ENCODE measurements at places on chromosomes 5 and 9.

DNA sequence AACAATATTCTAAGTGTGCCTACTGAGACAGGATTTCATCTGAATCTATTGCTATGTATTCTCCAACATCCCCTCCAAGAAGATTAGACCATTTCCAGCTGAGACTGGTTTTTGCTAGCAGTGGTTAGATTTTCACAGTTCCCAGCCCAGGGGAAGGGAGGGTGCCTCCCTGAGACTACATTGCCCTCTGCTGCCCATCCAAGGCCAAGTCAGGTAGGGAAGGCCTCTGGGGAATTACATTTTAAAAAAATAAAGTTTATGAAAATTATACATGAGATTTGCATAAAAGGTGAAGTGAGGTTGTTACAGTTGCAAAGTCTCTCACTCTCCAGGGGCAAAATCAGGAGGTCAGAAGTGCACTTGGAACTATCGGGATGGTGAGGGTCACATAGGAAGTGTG lies 28.0 kb upstream of the SYK start:
- no peak for DNase-seq

DNA sequence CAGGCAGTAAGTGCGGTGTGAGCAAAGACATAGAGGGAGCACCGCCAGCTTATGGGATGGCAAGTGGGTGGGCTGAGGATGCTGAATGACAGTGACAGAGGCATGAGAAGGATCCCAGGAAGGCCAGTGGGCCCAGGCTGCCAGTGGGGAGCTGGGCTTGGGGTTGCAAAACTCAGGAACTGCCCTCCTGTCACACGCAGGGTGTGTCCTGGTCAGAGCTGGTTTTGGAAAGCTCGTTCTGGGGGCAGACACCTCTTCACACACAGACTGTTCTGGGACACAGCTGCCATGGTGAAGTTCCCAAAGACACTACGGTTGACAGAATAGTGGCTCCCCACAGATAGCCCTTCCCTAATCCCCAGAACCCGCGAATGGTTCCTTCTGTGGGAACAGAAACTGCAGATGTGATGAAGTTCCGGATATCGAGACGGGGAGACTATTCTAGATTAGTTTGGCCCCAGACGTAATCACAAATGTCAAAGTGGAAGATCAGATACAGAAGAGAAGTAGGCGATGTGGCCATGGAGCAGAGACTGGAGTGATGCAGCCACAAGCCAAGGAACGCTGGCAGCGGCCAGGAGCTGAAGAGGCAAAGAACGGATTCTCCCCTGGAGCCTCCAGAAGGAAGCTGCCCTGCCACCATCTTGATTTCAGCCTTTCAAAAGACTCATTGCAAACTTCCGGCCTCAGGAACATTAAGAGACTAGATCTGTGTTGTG lies 159.0 kb downstream of the COL23A1 start:
- DNase-seq = no peak

GRCh38 chr5:142981886-142982820 lies 212.0 kb downstream of the ARHGAP26 start:
- no peak for DNase-seq

- no peak for DNase-seq
Measured at GRCh38 chr5:82072138-82072537, 100.3 kb downstream of the ATG10 start.

DNA sequence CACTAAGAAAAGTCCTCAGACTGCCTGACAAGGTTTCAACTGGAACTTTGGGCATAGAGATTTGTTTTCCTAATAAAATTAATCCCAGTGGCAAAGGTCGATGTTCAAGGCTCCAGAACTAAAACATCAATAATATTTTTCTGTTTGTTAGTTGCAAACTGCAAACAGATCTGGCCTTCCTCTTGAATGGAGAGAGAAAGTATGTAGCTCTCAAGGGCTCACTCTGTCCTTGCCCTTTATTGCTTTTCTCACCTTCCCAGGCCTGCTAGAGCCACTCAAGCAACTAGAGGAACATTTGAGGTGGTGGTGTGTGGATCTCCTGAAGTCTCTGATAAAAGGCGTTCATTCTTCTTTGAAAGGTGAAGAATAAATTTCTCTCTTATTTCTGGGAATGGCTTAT lies 16.6 kb downstream of the ALDH1A1 start:
- DNase-seq = no peak

GRCh38 chr9:125579030-125579932 lies 127.7 kb downstream of the MAPKAP1 start:
- no peak for DNase-seq

DNA sequence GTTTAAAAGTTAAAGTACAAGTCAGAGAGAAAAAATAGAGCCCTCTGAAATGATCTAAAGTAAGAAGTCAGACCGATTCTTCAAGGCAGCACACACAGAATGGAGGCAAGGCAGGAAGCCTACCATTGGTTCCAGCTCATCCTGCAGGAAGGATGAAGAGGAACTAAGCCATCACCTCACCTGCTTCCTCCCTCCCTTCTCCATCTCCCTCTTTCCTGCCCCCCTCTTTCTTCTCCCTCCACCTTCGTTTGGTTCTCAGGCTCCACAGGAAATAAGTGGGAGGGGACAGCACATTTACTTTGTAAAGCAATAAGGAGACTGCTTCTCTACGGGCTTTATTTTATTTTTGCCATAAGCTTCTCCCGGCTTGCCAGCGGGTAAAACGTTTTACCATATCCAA lies 213.4 kb downstream of the TRIM32 start:
- no peak for DNase-seq

- DNase-seq = no peak
Measured at GRCh38 chr5:173967241-173967640, 21.7 kb upstream of the C5orf47 start.

DNA sequence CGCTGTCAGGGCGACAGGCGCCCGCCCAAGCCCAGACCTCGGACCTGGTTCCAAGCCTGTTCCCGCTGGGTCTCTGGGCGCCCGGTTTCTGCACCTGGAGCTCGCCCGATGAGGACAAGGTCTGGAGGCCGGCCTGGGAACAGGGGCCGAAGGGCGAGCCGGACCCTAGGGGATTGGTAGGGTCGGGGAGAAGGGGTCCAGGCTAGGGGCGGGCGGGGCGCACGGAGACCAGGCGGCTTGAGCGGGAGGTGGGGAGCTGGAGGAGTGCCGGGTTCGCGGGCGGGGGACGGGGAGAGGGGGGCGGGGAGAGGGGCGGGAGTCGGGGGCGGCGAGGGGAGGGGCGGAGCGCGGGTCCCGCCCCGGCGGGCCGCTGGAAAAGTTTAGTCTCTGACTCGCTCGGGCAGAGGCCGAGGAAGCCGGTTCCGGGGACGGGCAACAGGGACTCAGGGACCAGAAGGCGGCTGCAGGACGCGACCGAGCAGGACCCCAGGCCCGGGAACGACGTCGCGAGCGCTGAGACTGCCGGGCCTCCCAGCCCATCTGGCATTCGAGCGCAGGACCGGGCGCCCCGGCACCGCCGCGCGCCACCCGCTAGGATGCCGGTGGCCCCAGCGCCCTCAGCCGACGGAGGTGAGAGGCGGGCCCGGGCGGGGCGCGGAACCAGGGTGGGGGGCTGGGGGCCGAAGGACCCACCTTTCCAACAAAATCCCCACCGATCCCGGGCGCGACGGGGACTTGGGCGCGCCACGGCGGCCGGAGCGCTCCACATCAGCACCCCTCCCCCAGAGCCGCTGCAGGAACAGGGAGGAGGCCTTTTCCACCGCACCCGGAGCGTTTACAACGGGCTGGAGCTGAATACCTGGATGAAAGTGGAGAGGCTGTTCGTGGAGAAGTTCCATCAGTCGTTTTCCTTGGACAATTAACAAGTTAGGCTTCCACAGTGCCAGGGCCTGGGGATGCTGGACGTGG lies at the start of gene S1PR3:
TSS of gene S1PR3 (plus strand) at position 403 of the 969 bp plus-strand sequence. CDS start 9,733 bp downstream, outside the sequence.
- no peak for DNase-seq

DNA sequence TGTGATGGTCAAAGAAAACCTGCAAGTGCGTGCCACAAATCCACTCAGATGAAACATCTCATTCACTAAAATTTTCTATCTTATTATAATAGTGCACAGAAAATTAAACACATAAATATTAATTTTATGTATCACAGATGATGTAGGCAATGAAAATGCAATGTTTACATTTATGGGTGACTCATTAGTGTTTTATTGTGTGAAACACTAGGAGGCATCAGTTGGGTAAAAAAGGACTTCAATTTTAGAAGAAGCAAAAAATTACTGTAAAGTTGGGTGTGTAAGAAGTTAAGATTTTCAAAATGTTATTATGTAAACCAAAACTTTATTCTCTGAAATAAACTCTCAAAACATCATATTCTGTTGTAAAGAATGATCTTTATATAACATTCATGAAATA lies 4.0 kb downstream of the MEF2C start:
- DNase-seq = no peak

- DNase-seq = no peak
Measured at GRCh38 chr5:10333154-10334006, 20.1 kb upstream of the MARCHF6 start.

- no peak for DNase-seq
Measured at GRCh38 chr5:53071298-53071697, 38.3 kb downstream of the MOCS2 start.

DNA sequence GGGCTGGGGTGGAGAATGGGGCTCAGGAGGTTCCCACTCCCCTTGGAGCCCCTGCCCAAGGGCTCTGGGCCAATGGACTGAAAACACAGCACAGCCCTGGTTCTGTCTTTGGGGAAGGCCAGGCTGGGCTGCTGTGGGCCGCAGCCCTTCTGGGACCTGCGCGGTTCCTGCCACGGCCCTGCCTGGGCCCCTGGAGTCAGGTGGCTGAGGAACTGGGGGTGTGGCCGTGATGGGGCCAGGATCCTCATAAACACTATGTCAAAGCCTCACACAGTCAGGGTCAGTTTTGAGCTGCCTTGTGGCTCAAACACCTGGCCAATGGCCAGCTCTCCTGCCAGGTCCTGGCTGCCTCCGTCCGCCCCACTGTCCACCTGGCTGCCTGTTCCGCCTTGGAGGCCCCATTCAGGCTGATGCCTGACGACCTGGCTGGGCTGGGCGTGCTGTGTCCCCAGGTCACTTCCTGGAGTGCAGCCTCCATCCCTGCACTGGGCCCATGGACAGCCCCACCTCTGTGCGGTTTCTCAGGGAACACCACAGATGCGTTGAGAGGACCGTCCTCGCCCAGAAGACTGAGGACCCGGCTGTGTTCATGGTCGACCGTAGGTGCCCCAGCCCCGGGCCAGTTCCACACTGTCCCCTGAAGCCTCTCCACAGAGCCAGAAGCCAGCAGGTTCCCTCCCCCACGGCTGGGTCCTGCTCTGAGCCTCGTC lies 27.5 kb downstream of the PAEP start:
- no peak for DNase-seq

GRCh38 chr5:58071566-58071965 lies 388.3 kb downstream of the PLK2 start:
- no peak for DNase-seq

- DNase-seq = no peak
Measured at GRCh38 chr9:106758911-106759310, 104.1 kb upstream of the ZNF462 start.

GRCh38 chr5:157574456-157575380 lies 857 bp downstream of the ADAM19 start:
- peak; percentile 12 for DNase-seq

DNA sequence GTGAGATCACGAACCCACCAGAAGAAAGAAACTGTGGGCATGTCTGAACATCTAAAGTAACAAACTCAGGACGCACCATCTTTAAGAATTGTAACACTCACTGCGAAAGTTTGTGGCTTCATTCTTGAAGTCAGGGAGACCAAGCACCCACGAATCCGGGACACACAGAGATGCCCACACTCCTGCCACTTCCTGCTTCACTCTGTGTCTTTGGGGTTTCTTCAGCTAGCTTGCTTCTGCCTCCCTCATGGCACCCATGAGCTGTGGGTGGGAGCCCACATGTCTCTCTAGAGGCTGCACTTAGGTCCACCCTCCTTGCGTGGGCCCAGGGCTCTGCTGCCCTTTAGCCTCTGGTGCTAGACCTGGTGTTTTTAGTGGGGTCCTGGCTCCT lies 61.2 kb upstream of the CNOT6 start:
- no peak for DNase-seq

DNA sequence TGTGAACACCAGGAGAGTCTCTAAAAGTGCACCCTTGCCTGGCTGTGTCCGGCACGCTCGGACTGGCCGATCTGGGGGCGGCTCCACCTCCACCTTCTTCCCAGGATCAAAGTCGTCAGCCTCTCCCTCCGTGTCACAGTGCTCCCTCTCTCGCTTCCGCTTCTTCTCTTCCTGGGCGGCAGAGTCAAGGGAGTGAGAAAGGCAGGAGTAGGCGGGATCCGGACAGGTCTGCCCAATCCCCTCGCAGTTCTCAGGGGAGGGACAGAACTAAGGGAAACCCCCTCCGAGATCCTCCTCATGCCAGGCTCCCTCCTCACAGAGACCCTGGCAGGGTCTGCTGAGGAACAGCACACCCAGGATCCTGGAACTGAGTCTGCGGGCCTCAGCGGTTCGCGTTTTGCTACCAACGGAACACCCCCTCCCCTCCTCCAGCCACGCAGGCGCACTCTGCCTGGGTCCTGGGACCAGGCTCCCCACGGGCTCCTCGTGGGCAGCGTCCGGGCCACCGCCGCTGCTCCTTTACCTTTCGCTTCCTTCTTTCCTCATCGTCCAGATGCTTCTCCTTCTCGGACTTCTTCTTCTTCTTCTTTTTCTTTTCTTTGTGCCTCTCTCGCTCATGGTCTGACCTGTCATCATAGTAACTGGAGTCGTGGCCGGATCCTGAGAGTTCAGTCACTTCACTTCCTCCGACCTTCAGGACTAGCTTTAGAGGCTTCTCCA lies 1.3 kb downstream of the BRD9 start:
- no peak for DNase-seq

GRCh38 chr9:126443144-126443543 lies 116.5 kb downstream of the MVB12B start:
- no peak for DNase-seq

GRCh38 chr9:109981091-109981490 lies 201.1 kb downstream of the PALM2AKAP2 start:
- no peak for DNase-seq

- no peak for DNase-seq
Measured at GRCh38 chr5:92998456-92998855, 582.6 kb downstream of the NR2F1-AS1 start.

- peak; percentile 28 for DNase-seq
Measured at GRCh38 chr9:131394464-131395156, 724 bp downstream of the PRRC2B start.

- no peak for DNase-seq
Measured at GRCh38 chr5:39200081-39200480, 19.3 kb downstream of the FYB1 start.

DNA sequence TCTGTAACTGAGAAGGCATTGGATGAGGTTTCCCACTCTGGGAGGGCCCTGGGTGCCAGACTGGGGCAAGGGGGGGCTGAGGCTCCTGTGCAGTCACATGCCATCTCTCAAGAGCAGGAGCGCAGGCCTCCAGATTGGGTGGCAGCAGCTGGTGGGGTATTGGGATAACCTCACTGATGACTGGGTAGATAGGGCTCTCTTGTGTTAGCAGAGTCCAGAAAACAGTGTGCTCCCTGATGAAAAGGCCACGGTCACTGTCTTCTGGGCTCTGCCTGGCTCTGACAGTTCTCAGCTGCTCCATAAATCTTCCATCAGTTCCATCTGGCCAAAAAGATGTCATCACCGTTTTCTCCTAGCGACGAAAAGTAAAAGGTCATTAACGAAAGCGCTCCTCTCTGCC lies 21.8 kb upstream of the NKX2-5 start:
- DNase-seq = no peak

- DNase-seq = no peak
Measured at GRCh38 chr5:126508962-126509279, 85.7 kb downstream of the GRAMD2B start.

- no peak for DNase-seq
Measured at GRCh38 chr5:88734983-88735382, 148.0 kb downstream of the MEF2C start.

GRCh38 chr5:68544648-68545552 lies 329.3 kb downstream of the PIK3R1 start:
- no peak for DNase-seq

Measured in activated CD4-positive, alpha-beta T cell treated with anti-CD3 and anti-CD28 coated beads for 1 hour (primary cell).